ENCODE measurements at places on chromosomes 11 and 22.
A peak's percentile ranks its signal among the peaks of the same experiment; 100 is the strongest.

DNA sequence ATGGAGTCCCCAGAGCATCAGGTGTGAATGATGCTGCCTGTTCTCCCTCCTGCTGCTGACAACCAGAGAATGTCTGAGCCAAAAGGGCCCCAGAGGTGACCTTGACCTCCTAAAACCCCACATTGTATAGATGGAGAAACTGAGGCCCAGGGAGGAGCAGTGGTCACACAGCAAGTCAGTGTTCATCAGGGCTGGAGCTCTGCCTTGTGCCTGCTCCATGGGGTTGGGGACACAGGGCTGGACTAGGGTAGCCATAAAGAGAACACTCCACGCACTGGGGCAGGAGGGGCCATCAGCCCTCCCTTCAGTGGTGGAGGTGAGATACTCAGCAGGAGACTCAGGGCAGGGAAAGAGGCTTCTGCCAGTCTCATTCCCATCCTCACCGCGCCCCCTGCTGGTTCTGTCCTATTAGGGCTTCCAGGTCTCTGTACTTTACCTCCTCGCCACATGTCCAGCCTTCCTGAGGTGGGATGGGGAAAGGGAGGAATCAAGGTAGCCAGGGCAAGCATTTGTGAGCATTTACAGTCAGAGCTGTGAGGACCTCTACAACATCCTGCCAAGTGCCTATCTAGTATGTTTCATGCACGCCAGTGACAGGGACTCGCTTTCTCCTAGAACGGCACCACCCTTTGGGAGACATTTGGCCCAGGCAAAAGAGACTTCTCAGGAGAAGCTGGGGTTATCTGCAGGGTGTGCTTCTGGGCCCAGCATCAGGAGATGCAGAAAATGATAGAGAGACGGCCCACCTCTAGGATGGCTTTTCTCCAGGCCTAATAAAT is 43.2 kb downstream of the NEU3 start:
- peak; percentile 70 for DNase-seq

DNA sequence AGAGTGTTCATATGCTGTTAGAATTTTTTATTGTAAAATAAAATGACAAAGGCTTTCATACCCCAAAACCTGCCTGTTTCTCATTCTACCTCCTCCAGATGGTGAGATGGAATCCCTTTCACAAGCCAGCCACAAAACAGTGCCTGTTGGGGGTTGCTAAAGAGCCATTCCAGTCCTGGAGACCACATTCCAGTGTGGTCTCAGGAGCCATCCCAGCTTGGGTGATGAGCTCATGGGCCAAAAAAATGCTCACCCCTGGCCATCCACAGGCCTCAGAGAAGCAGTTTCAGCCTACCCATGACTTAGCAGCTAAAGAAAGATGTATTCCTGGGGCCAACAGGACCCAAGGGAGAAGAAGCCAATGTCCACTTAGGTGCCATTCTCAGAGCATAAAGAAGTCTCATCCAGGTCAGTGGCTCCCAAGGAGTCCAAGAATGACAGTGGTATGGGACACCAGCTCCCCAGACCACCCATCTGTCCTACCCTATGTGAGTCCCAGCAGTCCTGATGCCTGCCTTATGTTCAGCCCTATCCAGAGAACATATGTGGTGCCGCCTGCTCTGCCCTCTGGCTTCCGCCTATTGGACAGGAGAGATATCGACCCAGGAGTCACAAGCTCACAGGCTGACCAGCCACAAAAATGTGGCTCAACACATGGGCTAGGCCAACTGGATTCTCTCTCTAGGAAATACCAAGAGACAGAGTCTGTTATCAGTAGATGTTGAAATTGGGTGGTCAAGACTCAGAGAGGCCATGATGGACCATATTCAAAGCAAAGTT is 26.4 kb downstream of the C11orf91 start:
- no peak for DNase-seq

DNA sequence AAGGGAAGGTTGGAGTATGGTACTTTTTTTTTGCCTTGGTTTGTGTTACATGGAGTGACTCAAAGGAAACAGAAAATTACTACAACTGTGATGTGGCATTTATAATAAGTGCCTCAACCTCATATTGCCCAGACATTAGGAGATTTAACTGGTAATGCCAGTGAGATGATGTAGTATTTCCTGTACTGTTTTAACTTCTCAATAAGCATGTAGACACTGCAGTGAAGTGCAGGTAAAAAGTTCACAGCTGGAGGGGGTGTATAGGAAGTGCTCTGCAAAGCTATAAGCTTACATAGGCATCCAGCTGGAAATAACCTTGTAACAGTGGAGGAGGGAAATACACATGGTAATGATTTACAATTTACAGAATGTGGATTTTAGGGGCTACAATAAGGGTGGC is 138.2 kb upstream of the MTMR2 start:
- DNase-seq: no peak

DNA sequence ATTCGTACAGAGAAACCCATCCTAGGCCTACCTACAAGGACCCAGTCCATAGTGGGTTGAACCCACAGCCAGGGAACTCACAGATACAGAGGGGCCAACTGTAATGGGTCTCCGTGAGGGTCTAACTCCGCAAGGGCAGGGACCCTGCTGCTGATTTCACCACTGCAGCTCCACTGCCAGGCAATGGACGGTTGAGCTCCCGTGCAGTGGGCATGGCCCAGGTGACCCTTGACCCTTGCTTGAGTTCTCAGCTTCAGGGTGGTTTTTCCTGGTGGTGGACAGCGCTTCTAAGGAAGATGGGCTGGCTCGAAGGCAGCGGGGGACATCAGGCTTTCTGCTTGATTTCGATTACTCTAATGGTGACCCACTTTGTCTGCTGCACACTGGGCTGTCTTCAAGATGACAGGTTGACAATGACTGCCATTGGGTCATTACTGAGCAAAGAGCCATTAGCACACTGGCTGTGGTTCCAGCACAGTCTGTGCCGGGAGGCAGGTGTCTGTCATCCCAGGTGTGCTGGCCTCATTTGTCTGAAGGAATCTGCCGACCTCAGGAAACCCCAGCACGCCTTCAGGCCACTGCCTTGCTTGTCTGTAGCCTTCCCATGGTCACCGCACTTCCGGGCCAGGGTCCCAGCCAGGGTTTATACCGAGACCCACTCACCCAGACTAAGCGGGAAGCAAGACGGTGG is 3.7 kb upstream of the GAL start:
- DNase-seq: no peak

DNA sequence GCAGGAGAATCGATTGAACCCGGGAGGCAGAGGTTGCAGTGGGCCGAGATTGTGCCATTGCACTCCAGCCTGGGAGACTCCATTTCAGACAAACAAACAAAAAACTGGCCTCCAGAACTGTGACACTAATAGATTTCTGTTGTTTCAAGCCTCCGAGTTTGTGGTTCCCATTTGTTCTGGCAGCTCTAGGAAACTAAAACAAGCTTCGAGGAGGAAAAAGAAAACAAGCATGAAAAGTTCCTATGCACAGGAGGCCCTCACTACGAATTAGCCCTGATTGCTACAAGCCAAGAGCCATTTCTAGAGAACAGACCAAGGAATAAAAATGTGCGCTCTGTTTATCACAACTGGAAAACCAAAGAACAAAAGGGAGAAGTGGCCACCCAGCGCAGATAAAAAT is 47.8 kb upstream of the SHANK2 start:
- DNase-seq: no peak

- no peak for DNase-seq
These were observed 7.4 kb downstream of the SNRPD3 start for GRCh38 chr22:24563246-24563645.

DNA sequence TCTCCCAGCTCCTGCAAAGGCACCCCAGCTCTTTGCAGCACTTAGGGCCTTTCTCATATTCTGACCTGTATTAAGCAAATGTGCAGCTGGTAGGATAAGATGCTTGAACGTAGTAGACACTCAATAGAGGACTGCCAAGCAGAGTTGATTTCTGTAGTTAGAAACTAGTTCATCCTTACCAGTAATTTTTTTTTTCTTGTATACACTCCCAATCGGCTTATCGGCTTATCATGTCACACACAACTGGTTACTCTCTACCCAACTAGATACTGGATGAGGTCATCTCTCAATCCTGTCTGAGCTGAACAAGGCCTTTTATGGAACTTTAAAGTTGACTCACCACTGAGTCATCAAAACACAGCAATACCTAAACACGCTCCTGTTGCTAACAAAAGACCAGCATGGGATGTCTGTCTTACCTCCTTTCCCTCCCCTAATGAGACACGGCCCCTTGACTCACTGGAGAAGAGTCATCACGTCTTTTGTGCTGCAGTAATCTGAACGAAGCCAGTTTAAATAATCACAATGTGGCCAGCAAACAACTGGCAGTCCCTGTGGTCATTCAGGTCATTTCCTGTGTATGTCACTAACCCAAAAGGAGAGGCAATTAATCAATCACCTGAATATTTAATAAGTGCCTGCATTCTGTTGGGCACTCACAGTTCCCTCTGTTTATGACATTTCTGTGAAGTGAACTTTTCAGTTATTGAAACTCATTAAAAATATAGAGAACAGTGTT is 7.5 kb upstream of the WEE1 start:
- DNase-seq: peak; percentile 8

Data from germinal center (tissue), 1 donor.